ENCODE measurements at places on chromosomes 2 and 18.
A peak's percentile ranks its signal among the peaks of the same experiment; 100 is the strongest.

DNA sequence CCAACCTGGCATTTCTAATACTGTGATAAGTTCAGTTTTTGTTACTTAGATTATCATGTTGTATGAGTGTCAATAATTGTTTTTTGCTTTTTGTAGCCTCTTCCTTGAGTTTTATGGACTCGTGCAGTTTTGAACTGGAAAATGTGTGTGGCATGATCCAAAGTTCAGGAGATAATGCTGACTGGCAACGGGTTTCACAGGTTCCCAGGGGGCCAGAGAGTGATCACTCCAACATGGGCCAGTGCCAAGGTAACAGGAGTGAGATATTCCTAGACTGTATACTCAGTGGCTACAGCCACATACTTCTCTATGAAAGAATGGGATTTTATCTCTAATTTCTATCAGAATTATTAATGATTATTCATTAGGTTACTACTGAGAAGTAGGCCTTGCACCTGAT is 18.2 kb downstream of the MEP1B start:
- DNase-seq: no peak

- no peak for DNase-seq
These were observed 105.7 kb upstream of the RASGRP3 start for GRCh38 chr2:33370636-33371265.

DNA sequence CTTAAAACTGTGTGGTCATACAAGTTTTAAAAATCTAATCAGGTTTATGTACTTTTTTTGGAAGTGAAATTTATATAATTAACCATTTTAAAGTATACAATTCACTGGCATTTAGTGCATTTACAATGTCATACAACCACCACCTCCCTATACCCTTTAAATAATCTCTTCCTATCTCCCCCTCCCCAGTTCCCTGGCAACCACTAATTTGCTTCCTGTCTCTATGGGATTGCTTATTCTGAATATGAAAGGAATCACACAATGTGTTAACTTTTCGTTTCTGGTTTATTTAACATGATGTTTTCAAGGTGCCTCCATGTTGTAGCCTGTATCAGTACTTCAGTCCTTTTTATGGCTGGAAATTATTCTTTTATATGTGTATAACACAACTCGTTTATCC is 19.4 kb downstream of the CHMP3 start:
- no peak for DNase-seq

- no peak for DNase-seq
These were observed 1.2 kb upstream of the HS1BP3 start for GRCh38 chr2:20652141-20652540.

DNA sequence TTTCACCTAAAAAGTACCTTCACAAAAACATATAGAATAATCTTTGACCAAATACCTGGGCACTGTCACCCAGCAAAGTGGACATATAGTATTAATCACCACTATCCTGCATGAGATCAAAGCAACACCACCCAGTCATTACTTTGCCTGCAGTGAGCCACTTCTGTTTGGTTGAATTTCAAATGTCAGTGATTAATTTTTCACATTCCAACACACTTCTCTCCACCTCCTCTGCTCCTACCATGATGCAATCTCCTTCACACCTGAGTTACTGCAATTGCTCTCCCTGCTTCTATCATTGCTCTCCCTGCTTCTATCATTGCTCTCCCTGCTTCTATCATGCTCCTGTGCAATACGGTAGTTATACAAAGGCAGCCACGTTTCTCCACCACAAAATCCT is 106.1 kb upstream of the NETO1 start:
- no peak for DNase-seq

DNA sequence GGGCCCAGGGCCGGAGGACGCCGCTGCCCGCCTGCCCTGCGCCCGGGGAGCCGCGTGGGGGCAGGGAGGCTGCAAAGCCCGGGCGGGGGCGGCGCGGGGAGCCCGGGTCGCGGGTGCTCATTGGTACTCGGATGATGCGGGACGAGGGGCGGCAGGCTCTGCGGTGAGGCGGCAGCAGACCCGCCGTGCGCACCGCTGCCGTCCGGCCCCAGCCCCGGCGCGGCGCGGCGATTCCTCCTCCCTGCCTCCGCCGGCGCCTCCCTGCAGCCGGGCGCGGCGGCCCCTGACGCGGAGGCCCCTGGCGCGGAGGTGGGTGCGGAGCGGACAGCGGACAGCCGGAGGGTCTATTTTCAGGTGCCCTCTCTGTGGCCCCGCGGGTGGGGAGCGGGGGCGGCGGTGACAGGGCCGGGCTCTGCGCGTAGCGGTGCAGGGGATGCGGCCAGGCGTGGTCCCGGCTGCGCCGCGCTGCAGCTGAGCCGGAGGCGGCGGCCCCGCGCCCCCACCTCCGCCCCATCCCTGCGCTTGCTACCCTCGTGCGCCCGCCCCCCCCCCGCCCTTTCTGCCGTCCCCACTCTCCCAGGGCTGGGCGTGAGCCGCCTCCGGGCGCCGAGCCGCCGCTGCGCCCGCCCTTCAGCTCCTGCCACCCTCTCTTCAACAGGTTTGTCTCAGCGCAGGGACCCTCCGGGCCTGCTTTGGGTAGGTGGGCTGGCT is 640 bp downstream of the SPTBN1 start:
- peak; percentile 71 for DNase-seq

DNA sequence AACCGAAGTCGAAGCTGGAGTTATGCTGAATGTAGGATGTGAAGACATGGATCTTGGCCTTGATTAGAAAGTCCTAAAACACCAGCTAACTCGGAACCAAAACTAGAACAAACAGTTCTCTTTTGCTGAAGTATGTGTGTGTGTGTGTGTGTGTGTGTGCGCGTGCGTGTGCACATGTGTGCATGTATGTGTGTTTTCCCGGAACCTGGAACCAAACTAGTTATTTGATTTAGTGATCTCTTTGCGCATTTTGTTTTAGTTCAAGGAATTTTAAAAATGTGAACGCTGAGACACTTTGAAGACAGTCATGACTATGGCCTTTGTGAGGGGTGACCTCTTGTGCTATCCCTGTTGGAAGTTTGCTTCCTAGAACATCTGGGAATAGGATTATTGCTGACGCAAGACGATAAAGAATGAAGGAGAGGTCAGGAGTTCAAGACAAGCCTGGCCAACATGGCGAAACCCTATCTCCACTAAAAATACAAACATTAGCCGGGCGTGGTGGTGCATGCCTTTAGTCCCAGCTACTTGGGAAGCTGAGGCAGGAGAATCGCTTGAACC is 23.8 kb downstream of the FHL2 start:
- no peak for DNase-seq

DNA sequence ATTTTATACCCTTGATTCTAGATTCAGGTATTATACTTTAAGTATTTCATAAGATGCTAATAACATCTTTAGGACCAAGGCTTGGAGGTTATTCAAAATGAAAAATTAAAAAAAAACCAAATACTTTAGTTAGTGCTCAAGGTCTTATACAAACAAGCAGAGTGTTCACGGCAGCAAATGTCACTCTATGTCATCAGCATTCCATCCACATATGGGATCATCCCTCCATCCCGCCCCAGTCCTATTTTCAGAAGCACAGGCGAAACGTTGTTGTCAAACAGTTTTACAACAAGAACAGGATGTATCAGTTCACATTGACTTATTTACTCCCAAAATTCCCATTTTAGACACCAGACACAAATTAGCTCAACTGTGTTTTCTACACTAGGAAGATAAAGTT is 83.7 kb downstream of the DSEL start:
- DNase-seq: no peak

- DNase-seq: no peak
These were observed 438.3 kb downstream of the ZNF521 start for GRCh38 chr18:24913507-24914170.

GRCh38 chr2:127566576-127566975 is 31.1 kb downstream of the MYO7B start:
- DNase-seq: no peak

GRCh38 chr2:23534771-23535170 is 149.8 kb downstream of the KLHL29 start:
- no peak for DNase-seq

DNA sequence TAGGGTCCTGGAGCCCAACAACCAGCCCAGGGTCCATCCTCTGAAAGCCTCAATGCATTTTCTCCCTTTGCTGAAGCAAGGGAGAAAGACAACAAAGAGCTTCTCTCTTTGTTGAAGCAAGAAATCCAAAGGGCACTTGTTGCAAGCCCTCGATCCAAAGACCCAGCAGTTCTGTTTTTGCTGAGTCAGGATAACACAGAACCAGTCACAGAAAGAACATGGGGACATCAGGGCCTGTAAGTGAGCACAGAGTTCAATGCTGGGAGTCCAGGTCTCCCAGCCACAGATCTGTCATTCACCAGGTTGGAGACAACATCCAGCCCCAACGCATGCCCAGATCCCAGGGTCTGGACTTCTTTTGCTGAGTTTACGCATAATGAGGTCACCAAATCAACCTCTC is 315.8 kb upstream of the KLHL29 start:
- no peak for DNase-seq

DNA sequence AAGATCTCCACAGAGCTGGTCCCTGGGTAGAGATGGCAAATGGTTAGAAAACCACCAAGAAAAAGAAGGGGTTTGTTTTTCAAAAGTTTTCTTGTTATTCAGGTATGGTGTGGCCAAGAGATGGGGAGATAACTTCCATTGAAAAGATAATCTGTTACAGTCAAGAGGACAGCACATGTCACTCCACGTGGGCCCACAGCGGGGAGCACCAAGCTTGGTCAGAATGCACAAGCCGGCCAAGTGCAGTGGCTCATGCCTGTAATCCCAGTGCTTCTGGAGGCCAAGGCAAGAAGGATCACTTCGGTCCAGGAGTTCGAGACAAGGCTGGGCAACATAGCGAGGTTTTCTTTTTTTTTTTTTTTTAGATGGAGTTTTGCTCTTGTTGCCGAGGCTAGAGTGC is 6.0 kb upstream of the LCLAT1 start:
- DNase-seq: no peak

DNA sequence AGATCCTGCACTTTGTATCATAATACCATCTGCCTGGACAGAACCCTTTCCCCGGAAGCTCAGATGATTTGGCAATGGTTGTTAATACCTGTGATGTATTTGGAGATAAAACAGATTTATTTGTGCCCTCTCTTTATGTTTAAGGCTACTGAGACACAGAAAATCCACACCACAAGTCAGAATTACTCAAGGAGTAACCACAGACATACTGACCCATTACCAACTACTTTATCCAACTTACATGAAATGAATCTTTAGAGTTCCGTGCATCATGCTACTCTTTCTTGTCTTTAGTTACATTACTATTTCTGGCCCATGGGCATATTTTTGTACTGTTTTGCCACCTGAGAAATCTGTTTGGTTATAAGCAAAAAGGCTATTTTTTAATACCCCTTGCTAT is 384.0 kb downstream of the STK39 start:
- no peak for DNase-seq

DNA sequence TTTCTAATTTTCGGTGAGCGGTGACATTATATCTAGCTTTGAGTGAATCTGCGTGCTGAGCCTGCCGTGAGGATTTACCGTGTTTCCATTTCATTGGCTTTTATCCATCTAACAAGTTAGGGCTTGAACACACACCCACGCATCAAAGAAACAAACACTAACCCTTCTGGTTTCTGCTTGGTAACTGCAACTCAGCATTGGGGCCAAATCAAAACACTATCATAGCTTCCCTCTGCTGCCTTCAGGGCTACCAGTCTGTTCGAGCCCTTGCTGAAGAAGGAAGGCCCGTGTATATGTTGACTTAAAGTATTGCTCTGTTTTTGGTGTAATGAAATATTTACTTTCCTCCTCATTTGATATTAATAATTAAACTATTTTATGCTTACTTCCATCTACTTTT is 227.2 kb downstream of the PHLPP1 start:
- no peak for DNase-seq

GRCh38 chr18:9989481-9989880 is 75.7 kb downstream of the VAPA start:
- DNase-seq: no peak

GRCh38 chr2:107376909-107377308 is 449.8 kb upstream of the RGPD4 start:
- DNase-seq: no peak

DNA sequence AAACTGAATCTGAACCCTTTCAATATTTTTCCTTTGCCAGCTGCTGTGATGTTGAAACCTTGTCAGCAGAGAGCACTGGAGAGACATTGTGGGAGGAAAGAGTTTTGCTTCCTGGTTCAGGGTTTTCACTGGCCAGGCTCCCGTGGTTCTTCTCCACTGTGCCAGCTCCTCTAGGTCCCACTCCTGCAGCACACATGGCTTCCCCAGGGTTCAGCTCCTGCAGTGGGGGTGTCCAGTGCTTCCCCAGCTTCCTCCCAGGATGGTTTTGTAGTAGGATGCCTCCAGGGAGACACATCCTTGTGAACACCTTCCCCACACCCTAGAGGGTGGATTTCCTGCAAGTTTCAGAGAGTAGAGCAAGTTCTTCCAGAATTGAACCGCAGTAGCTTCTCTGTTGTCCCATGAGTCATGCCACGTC is 24.0 kb upstream of the SULT1C3 start:
- DNase-seq: no peak

DNA sequence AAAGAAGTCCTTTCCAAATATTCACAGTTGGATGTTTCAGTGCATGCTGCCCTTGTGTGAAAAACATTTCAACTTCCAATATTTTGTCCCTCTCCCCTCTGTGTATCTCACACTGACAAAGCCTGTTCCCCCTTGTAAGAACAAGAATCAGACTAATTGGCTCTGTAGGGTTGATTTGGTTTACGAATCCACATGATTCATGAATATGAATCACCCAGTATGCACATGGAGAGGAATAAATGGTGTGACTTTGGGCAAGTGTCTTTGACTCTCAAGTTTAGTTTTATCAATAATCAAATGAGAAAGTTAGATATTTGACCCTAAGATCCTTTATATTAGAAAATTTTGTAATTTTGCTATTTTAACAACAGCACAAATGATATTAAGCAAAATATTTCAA is 9.3 kb upstream of the CDH20 start:
- DNase-seq: no peak

DNA sequence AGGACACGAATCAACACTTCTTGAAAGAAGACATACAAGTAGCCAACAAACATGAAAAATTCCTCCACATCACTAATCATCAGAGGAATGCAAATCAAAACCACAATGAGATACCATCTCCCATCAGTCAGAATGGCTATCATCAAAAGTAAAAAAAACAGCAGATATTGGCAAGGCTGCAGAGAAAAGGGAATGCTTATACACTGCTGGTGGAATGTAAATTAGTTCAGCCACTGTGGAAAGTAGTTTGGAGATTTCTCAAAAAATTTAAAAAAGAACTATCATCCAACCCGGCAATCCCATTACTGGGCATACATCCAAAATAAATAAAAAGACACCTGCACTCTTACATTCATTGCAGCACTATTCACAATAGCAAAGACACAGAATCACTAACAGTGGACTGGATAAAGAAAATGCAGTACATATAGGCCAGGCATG is 78.7 kb downstream of the GRB14 start:
- DNase-seq: no peak

DNA sequence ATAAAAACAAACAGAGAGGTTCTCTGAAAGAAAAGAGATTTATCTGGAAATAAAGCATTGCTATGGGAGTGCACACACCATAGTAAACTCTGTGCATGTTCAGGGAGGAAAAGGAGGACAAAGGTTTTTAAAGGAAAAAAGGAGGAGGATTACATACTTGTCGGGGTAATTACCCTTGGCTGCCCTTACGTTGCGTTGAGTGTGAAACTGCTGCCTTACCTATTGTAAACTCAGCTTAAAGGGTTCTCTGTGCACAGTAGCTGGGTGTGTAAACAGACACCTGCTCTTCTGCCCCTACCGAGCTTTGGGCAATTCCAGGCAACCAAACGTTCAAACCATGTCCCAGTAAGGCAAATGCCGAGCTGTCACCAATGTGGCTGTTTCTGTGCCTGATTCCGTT is 29.6 kb upstream of the PXDN start:
- no peak for DNase-seq

- DNase-seq: peak; percentile 63
These were observed 60.4 kb downstream of the FAM161A start for GRCh38 chr2:61793389-61793836.

- no peak for DNase-seq
These were observed 78.0 kb upstream of the OTX1 start for GRCh38 chr2:62972601-62973000.

All from sciatic nerve (tissue), 2 donors.